ENCODE measurements at places on chromosomes 7 and 10.

GRCh38 chr7:141674171-141674671 lies 27.7 kb downstream of the DENND11 start:
- DNase-seq = no peak

GRCh38 chr7:46076527-46076926 lies 155.5 kb upstream of the IGFBP3 start:
- DNase-seq = no peak

- DNase-seq = no peak
These were observed 420.9 kb upstream of the MGMT start for GRCh38 chr10:129046065-129046681.

- DNase-seq = no peak
These were observed 76.2 kb downstream of the SFMBT2 start for GRCh38 chr10:7334642-7334964.

- DNase-seq = no peak
These were observed 356.9 kb downstream of the DNAJB6 start for GRCh38 chr7:157693521-157694375.

DNA sequence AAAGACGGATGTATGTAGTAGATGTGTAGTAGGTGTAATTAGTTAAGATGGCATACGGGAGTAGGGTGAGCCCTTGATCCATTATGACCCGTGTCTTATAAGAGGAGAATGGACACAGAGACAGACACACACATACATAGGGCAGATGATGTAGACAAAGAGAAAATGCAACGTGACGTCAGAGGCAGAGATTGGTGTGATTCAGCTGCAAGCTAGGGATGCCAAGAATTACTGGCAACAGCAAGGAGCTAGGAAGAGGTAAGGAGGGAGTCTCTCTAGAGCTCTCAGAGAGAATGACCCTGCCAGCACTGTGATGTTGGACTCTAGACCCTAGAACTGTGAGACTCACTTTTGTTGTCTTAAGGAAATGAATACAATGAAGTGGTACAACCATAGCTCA lies 247.0 kb upstream of the HABP2 start:
- DNase-seq = no peak

DNA sequence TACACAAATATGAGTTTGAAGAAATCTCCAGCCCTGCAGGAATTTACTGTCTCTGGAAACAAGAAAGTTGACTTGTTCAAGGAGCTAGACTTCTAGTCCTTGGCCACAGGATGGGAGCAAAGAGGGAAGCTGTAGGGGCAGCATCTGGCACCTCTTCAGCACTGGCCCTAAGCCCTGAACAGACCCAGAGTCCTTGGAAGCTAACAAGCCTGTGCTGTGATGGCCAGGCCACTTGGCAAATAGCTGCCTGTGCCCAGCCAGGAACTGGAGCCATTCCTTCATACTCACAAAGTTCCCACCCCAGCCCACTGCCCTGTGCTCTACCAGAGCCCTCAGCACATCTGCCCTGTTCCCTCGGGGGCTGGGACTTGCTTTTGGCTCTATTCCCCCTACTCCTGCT lies 9.4 kb upstream of the COL13A1 start:
- DNase-seq = no peak

GRCh38 chr7:7249814-7250213 lies 67.5 kb downstream of the C1GALT1 start:
- no peak for DNase-seq

All from stimulated activated CD4-positive, alpha-beta T cell treated with anti-CD3 and anti-CD28 coated beads, Interleukin-2, amount 100 ng/mL, for 48 hours (primary cell).